ENCODE measurements at places on chromosomes 1 and 21.
A peak's percentile ranks its signal among the peaks of the same experiment; 100 is the strongest.

GRCh38 chr1:206786212-206786886 is 14.1 kb upstream of the IL10 start:
- no peak for DNase-seq

DNA sequence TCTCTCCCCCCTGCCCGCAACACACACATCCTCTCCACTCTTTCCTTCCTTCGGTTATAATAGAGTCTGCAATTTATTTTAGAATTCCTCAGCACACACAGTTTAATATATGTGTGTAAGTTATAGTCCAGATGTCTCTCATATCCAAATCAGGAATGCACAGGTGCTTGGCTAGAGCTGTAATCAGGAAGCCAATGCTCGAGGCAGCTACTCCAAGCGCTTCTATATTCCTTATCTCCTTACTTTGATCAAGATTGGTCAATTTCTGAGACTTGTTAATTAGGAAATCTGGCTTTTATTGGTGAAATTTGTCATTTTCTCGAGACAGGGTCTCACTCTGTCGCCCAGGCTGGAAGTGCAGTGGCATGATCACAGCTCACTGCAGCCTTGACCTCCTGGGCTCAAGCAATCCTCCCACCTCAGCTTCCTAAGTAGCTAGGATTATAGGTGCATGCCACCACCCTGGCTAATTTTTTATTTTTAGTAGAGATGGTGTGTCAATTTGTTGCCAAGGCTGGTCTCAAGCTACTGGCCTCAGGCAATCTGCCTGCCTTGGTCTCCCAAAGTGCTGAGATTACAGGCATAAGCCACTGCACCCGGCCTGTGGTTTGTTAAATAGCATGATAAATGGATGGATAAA is 27.7 kb downstream of the RPL5 start:
- peak; percentile 12 for DNase-seq

GRCh38 chr1:2380816-2381591 is 10.3 kb downstream of the MORN1 start:
- no peak for DNase-seq

GRCh38 chr1:77039739-77040138 is 172.5 kb downstream of the ST6GALNAC5 start:
- no peak for DNase-seq

GRCh38 chr1:210330279-210330866 is 1.7 kb downstream of the HHAT start:
- no peak for DNase-seq

- peak; percentile 84 for DNase-seq
These were observed 738 bp upstream of the CDC42BPA start for GRCh38 chr1:227318853-227319607.

GRCh38 chr21:43910460-43910859 is 45.4 kb downstream of the AGPAT3 start:
- no peak for DNase-seq

- peak; percentile 44 for DNase-seq
These were observed 54.0 kb downstream of the APP start for GRCh38 chr21:26116456-26117011.

DNA sequence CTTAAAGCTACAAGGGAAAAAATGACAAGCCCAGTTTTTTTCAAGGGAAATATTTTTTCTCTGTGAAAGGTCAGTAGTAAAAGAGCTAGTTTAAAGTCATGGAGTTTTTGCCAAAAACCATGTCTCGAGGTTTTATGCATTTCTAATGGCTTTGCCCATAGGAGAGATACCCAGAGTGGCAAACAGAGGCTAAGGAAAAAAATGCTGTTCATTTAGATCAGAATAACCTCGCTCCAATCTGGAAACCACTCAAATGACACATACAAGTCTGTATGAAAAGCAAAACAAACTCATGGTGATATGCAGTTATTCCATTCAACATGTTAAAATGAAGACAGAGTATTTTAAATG is 36.9 kb upstream of the EDEM3 start:
- no peak for DNase-seq

GRCh38 chr1:37850352-37850955 is 8.9 kb downstream of the MTF1 start:
- DNase-seq = no peak

DNA sequence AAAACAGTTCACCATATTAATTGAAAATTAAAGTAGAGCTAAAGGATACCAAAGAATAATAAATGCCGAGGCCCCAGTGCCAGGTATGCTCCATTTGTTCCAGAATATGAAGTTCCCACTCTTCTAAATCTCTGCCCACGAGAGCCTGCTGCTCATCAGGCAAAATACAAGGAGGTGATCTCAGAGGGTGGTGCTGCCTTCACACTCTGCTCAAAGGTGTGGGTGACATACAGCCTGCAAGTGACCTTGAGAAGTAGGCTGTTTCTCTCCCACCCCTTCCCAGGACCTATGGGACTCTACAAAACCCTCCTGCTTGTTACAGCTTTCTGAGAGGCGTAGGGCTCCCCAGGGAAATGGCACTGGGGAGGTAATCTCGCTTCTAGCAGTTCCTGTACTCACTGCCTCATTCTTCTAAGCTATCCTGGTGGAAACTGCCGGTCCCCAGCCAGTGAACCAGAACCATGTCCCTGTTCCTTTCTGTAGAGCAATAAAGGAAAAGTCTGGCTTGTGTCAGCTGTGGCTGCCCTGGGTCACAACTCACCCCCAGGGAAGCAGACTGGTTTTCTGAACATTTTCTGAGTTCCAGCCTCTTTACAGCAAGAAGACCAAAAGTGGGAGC is 26.9 kb upstream of the DPT start:
- DNase-seq = peak; percentile 20

- no peak for DNase-seq
These were observed 647.2 kb upstream of the CXADR start for GRCh38 chr21:16865632-16866031.
